Activated naive CD4-positive, alpha-beta T cell treated with anti-CD3 and anti-CD28 coated beads, Interleukin-2, amount 50 U/mL, for 16 hours (primary cell): ENCODE measurements at places on chromosomes 6 and 20.

- no peak for DNase-seq
Measured at GRCh38 chr6:133991096-133991593, 38.1 kb downstream of the TBPL1 start.

DNA sequence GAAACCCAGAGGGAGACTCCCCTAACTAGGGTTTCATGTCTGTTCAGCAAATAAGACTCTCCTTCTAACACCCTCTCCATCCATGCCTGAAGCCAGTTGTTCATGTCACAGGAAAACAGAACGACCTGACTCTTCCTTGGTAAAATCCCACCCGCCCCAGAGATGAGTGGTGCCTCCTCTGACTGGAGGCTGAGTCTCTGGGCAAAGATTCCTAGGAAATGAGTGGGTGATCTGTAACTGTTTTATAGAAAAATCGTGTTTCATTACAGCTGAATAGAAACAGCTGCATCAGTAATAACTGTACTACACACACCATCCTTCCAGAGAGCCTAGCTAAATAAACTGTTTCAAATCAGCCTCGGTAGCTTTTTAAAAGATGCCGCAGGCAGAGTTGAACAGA lies 37.4 kb upstream of the MRPS10 start:
- no peak for DNase-seq

- DNase-seq: no peak
Measured at GRCh38 chr20:48538058-48538825, 289.6 kb downstream of the PREX1 start.

DNA sequence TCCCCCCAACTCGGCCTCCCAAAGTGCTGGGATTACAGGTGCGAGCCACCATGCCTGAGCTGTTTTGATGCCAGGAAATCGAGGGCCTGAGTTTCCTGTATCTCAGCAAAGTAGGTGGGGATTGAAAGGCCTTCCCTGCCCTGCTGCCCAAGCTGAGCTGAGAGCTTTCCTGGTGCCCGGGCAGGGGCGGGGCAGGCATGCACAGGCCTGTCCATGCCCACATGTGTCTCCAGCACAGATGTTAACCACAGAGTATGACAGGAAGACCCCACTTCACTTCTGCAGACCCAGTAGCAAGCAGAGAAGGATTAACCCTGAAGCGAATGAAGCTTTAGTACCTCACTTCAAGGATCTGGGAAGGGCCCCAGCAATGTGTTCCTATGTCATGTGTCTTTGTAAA lies 66.0 kb downstream of the GPR6 start:
- no peak for DNase-seq

- no peak for DNase-seq
Measured at GRCh38 chr6:157896932-157897331, 73.9 kb downstream of the SNX9 start.

GRCh38 chr6:135323202-135323668 lies 142.1 kb downstream of the MYB start:
- DNase-seq: no peak

DNA sequence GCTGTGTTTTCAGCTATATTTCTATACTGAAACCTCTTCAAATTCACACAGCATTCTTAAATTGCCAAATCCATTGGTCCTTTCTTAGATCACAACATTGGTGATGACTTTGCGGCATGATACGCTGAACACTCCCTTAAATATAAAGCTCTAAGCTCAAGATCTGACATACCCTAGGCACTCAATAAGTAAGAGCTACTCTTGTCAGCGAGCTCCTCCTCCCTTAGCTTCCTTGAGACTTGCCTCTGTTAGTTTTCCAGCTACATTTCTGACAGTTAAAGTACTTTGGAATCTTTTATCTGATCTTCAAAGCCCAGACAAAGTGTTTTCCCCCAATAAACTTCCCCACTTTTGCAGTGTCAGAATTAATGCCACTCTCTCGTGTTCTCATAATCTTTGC lies 117.0 kb downstream of the HIVEP2 start:
- no peak for DNase-seq

DNA sequence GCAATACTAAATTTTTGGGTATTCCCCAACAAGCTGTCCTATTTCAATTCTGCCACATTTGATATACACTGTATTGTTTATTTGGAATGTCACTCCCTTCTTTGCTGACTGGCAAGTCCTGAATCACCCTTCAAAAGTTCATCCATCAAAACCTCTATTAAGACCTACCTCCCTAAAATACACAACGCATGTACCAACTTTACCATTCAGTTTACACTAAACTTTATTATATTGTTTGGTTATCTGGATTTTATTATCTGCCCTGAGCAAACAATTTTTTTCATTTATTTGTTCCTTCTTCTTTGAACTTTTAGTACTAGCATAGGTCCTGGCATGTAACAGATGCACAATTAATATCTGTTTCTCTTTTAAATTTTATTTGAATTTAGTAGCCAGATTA lies 958.2 kb upstream of the ADGRB3 start:
- DNase-seq: no peak

GRCh38 chr20:58875111-58875510 lies 22.6 kb downstream of the GNAS start:
- DNase-seq: no peak

DNA sequence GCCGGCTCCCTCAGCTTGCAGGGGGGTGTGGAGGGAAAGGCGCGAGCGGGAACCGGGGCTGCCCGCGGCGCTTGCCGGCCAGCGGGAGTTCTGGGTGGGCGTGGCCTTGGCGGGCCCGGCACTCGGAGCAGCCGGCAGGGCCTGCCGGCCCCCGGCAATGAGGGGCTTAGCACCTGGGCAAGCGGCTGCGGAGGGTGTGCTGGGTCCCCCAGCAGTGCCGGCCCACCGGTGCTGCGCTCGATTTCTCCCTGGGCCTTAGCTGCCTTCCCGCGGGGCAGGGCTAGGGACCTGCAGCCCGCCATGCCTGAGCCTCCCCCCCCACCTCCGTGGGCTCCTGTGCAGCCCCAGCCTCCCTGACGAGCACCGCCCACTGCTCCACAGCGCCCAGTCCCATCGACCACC lies 514.5 kb upstream of the GJE1 start:
- no peak for DNase-seq
